ENCODE measurements at places on chromosomes 13 and 19.

DNA sequence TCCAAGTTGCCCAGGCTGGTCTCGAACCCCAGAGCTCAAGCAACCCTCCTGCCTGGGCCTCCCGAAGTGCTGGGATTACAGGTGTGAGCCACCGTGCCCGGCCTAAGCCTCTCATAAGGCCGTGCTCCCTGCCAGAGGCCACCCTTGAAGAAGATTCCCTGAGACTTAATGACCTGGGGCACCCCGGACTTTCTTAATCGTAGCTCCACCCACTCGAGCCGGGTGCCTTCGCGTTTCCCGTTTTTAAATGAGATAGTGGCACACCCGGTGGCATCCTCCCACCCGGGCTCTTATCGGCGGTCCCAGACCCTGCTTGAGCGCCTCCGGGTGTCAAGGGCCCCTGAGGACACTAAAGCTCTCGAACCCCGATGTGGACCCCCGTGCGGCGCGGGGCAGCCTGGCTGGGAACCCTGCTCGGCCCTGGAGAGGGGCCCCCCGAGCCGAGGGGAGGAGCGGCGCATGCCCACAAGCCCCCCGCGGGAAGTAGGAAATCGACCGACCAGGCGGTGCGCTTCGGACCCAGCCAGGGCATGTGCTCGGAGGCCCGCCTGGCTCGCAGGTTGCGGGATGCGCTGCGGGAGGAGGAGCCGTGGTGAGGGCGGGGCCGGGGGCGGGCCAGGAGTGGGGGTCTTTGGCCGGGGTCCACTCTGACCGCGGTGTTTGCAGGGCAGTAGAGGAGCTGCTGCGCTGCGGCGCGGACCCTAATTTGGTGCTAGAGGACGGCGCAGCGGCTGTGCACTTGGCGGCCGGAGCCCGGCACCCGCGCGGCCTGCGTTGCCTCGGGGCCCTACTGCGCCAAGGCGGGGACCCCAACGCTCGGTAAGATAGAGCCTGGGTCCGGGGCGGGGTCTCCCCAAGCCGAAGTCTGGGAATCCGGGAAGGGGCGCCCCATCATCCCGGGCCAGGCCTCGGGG, at the start of gene ANKLE1:
TSS of gene ANKLE1 (plus strand) at position 511 of the 914 bp plus-strand sequence. CDS start at position 531, 20 bp downstream.
- DNase-seq = peak; percentile 74

GRCh38 chr13:98297745-98298144, 120.7 kb upstream of the RNF113B start:
- DNase-seq = no peak

GRCh38 chr13:93646245-93646644, 419.6 kb downstream of the GPC6 start:
- no peak for DNase-seq

DNA sequence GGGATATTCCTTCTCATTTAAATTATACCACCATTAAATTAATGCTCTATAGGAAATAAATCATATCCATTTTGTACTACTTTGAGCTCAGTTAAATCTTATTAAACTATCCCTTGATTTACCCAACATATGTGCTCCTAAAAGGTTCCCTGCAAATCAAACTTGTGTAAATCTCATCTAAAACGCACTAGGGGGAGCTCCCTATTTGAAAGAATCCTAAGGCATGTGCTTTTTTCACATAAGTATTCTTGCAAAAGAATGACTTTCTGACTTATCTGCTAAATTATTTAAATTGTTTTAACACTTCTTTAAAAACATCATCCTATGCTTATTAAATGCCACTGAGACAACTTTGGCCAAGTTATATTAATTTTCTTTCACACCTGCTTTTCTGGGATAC, 7.9 kb downstream of the INTS6 start:
- DNase-seq = no peak

DNA sequence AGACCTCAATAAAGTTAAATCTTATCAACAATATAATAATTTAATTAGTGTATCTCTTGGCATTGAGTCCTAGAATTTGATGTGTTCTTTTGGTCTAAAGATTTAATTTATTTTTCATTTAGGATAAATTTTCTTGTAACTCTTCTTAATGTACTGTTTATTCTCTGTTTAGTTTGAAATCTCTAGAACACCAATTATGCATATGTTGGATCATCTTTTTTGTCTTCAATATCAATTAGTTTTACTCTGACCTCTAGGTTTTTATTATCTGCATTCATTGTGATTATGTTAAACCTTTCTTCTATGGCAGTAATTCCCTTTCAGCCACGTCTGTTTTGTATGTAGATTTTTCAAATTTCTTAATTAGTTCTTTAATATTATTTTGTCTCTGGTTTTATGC, 93.8 kb upstream of the ARHGEF7 start:
- DNase-seq = no peak

GRCh38 chr19:32238076-32238475, 107.3 kb upstream of the ZNF507 start:
- DNase-seq = no peak

DNA sequence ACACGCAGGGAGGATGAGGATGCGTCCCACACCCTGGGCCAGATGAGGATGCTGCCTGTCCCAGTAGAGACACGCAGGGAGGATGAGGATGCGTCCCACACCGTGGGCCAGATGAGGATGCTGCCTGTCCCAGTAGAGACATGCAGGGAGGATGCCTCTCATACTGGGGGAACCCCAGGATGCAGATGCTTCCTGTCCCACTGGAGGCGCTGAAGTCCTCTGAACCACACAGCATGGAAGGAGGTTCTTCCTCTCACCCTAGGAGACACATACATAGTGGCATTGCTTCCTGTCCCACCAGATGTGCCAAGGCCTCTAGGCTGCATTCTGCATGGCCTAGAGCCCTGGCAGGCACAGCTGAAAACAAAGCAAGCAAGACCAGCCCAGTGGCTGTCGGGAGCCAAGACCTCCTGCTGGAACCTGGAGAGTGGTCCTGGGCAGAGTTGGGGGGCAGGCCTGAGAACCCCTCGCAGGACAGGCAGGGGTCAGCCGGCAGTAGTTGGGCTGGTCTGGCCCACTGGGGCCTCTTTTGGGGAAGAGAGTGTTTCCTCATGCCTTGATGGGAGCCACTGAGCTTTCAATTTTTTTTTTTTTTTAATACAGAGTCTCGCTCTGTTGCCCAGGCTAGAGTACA, 4.3 kb downstream of the HPN start:
- DNase-seq = peak; percentile 80

DNA sequence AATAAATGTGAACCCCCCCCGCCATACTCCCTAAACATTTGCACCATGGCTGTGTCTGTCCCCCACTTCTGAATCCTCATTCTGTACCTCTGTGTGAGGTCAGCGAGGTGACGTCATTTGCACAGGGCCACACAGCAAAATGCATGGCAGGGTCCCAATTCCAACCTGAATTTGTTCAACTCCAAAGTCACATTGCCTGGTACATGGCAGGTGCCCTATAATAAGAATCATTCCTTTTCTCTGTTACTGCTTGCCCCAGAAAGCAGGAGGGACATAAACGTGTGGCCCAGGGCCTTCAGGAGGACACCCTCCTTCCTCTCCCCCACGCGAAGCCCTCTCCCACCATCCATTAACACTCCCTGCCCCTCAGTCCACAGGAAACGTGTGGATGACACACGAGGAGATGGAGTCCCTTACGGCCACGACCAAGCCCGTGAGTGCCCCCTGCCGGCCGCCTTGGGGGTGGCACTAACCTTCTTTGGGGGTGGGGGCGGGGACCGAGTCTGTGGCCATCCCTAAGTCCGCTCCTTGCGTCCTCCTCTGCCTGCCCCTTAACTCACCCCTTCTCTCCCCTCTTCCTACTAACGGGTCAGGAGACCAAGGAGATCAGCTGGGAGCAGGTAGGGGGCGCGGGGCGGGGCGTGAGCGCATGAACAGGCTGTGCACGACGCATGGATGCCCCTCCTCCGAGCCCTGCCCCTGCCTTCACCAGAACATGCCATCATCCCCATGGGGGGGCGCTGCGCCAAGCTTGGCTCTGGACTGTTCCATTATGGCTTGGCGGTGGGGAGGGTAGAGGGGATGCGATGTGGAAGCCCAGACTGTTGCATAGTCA, 9.4 kb downstream of the HRC start:
- DNase-seq = peak; percentile 86

- no peak for DNase-seq
These were observed 8.1 kb upstream of the PGLYRP1 start for GRCh38 chr19:46030812-46031550.

Measured in hepatic stellate cell (primary cell).